ENCODE measurements at places on chromosomes 5 and 9.
A peak's percentile ranks its signal among the peaks of the same experiment; 100 is the strongest.

DNA sequence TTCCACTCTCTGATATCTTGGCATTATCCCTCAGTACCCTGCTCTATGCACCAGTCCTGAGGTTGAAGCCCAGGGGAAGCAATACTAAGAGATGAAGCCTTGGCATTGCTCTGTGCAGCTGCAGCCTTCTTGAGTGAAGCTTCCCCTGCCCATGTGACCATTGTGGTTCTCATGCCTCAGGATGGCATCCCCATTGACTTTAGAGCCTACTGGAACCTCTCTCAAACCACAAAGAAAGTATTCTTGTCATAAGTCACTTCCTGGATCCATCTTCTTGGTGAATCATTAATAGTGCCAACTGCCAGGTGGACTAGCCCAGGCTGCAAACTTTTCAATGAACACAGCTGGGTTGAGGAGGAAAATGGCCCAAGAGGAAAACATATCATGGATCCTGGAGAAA lies 283.9 kb upstream of the RFX3 start:
- no peak for DNase-seq

- no peak for DNase-seq
These were observed 64.2 kb upstream of the PRSS3 start for GRCh38 chr9:33731142-33731541.

DNA sequence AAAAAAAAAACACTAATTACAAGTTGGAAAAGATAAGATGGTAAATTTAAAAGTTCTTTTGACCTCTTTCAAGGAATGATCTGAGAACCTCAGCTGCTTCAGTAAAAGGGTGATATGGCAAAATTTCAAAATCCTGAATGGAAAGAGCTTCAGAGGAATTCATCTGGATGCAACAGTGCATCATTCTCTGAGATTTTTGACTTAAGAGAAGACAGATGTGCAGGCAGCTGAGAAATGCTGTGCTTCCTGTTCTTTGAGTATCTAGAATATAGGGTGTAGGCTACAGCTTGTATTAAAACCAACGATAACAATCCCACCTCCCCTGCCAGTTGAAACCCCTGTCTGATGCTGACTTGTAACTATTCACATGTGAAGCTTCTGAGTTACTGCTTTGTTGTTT lies 6.2 kb downstream of the FRMPD1 start:
- no peak for DNase-seq

GRCh38 chr9:38195737-38196161 lies 126.7 kb upstream of the SHB start:
- DNase-seq, result no peak

- no peak for DNase-seq
These were observed 5.4 kb downstream of the SNCB start for GRCh38 chr5:176624938-176625337.

- DNase-seq, result peak; percentile 52
These were observed 37.4 kb downstream of the WWC1 start for GRCh38 chr5:168328814-168329213.

- no peak for DNase-seq
These were observed 337.8 kb downstream of the DEPDC1B start for GRCh38 chr5:60362158-60362557.

GRCh38 chr9:5518937-5519319 lies 8.6 kb downstream of the PDCD1LG2 start:
- no peak for DNase-seq
